ENCODE measurements at places on chromosomes 5 and 9.

DNA sequence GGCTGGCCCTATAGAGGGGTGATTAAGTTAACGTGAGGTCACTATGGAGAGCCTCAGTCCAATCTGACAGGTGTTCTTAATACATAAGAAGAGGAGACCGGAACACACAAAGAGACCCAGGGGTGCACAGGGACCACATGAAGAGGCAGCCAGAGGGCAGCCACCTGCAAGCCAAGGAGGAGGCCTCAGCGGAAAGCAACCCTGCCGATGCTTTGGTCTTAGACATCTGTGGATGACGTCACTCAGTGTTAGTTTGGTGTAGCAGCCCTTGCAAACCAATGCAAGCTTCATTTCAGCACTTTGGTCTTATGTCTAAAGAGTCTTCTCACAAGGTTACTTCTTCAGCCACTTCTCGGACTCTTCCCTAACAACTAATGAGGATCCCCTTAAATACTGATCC, 47.6 kb upstream of the GRHPR start:
- H3K27ac ChIP-seq, result no peak overlapping the region
- DNase-seq, result no peak
- no peaks in the 10 kb centered on the region for H3K36me3 ChIP-seq
- no peaks in the 10 kb centered on the region for H3K27me3 ChIP-seq
- no peak overlapping the region for H3K4me3 ChIP-seq

GRCh38 chr5:168714046-168714445, 134.9 kb upstream of the PANK3 start:
- H3K4me3 ChIP-seq, result no peak overlapping the region
- H3K4me1 ChIP-seq, result no peaks in the 10 kb centered on the region
- no peak for DNase-seq
- no peak overlapping the region for H3K27ac ChIP-seq
- H3K36me3 ChIP-seq, result no peaks in the 10 kb centered on the region

- H3K27ac ChIP-seq, result no peak overlapping the region
- no peaks in the 10 kb centered on the region for H3K4me1 ChIP-seq
- H3K36me3 ChIP-seq, result peaks cover 5% of the 10 kb centered on the region
- H3K4me3 ChIP-seq, result no peak overlapping the region
Observed at GRCh38 chr5:119512277-119512676, 60.0 kb downstream of the HSD17B4 start.

DNA sequence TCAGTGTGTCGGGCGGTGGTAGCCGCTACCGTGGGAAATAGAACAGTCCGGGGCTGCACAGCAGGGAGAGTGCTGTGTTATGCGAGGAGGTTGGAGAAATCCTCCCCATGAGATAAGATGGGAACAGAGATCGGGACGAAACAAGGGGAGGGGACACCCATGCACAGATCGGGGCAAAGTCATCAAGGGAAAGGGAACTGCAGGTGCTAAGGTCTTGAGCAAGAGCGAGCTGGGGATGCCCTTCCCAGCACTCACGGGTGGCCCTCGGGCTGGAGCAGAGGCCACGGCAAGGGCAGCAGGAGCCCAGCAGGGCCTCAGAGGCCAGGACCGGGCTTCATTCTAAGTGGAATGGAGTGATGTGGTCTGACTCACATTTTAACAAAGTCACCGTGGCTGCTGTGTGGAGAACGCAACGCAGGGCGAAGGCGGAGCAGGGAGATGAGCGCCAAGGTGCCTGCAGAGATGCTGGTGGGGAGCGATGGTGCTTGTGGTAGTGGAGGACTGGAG, 7.7 kb downstream of the IL13 start:
- DNase-seq, result no peak
- H3K27ac ChIP-seq, result no peak overlapping the region
- H3K4me3 ChIP-seq, result no peak overlapping the region
- H3K27me3 ChIP-seq, result no peaks in the 10 kb centered on the region
- H3K4me1 ChIP-seq, result no peaks in the 10 kb centered on the region

DNA sequence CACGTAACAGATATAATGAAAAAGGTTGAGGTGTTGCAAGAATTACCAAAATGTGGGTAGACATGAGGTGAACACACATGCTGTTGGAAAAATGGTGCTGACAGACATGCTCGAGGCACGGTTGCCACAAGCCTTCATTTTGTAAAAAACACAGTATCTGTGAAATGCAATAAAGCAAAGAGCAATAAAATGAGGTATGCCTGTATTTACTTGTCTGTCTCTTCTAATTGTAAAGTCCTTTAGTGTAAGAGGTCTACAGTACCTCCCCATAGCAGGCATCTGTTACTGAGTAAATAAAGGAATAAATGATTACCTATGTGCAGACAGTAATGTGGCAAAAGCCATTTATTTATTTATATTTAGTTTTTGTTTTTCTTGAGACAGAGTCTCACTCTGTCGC, 3.0 kb upstream of the CAST start:
- H3K36me3 ChIP-seq, result no peaks in the 10 kb centered on the region
- DNase-seq, result no peak
- H3K27ac ChIP-seq, result no peak overlapping the region
- H3K4me3 ChIP-seq, result no peak overlapping the region

DNA sequence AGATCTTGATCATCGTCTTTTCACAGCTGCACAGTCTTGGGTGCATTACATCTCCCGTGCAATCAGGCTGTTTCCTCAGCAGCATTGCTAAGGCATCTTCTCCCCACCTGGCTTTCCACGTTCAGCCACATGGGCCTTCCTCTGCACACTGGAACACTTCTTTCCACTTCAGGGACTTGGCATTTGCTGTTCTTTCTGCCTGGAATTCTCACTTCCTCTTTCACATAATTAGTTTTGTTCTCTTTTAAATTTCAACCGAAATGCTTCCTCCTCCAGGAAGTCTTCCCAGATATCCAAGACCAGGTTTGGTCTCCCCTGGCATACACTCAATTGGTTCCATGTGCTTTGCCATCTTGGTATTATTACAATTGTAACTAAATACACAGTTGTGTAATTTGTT, 43.8 kb downstream of the WHRN start:
- H3K27ac ChIP-seq, result no peak overlapping the region
- H3K27me3 ChIP-seq, result no peaks in the 10 kb centered on the region
- no peak overlapping the region for H3K4me3 ChIP-seq
- no peaks in the 10 kb centered on the region for H3K36me3 ChIP-seq
- no peaks in the 10 kb centered on the region for H3K4me1 ChIP-seq
- DNase-seq, result no peak

GRCh38 chr5:132663771-132664695, 6.1 kb downstream of the IL13 start:
- H3K4me3 ChIP-seq, result no peak overlapping the region
- H3K27me3 ChIP-seq, result no peaks in the 10 kb centered on the region
- H3K27ac ChIP-seq, result no peak overlapping the region
- no peaks in the 10 kb centered on the region for H3K36me3 ChIP-seq
- no peak for DNase-seq

DNA sequence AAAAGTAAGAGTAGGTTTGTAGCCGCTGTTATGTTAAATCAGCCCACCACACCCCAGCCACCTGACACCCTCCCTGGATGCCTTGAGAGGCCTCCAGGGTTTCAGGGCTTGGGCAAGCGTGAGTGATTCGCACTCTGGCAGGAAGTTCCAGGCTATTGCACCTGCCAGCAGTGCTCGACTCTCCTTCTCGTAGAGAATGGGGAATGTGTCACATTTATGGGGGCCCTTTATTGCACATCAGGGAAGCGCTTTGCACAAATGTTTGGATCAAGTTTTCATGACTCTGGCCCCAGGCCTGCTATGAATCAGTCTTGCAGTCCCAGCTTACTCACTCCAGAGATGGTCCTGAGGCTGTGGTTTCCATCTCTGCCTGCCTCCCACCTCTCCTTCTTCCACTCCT, 66.1 kb upstream of the ADRA1B start:
- H3K27ac ChIP-seq, result no peak overlapping the region
- H3K36me3 ChIP-seq, result no peaks in the 10 kb centered on the region
- H3K4me3 ChIP-seq, result no peak overlapping the region
- peak; percentile 75 for DNase-seq
- H3K27me3 ChIP-seq, result no peaks in the 10 kb centered on the region

DNA sequence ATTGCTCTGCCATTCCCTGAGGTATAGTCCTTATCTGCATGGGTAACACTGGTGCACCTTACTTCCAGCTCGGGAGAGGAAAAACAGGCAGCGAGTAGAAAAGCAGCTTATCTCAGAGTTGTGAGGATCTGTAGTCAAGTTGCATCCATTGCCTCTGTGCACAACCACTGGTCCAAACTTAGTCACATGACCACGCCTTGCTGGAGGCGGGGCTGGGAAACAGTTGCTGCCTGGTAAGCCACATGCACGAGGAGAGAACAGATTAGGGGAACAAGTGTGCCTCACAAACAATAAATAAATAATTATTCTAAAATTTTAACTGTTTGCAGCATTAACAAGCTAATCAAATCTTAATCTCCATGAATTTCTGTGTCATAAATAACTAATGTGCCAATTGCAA, 18.6 kb downstream of the ZNF622 start:
- H3K4me3 ChIP-seq, result no peak overlapping the region
- no peak for DNase-seq
- peaks cover 25% of the 10 kb centered on the region for H3K36me3 ChIP-seq
- no peaks in the 10 kb centered on the region for H3K4me1 ChIP-seq
- no peak overlapping the region for H3K27ac ChIP-seq

DNA sequence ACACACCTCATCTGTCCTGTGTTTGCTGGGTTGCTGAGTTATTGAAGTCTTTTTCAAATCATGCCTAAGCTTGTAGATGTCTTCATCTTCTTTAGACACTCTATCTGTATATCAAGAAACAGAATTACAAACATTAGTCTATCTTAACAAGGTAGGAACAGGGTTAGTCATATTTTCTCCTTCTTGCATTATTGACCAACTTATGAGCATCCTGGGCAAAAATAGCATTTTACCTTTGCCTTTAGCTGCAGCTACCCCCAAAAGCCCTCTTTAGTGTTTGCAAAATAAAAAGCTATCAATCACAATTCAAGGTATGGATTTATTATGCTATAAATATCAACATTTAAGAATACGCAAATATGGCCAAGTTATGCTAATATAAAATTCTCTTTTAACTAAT, 3.4 kb downstream of the PLK2 start:
- H3K36me3 ChIP-seq, result peaks cover 12% of the 10 kb centered on the region
- no peaks in the 10 kb centered on the region for H3K4me1 ChIP-seq

All from kidney (tissue), 22 donors.